T-helper 2 cell treated with Interferon-gamma antibody and Interleukin-4, amounts not matched to agents 100 ng/mL and 5 ng/mL, for 36 hours (primary cell): ENCODE measurements at places on chromosomes 2 and 18. TPM values are rescaled to one million over a fixed set of nuclear protein-coding genes. Genes with fewer than 3 reads are reported as not detected.

CSRNP3 gene
- not detected in 2 replicates for total RNA-seq

ATOH8 gene
- total RNA-seq = 0.18 and 0.20 TPM in 2 replicates

FSHR gene
- not detected in 2 replicates for total RNA-seq

SKOR2 gene
- not detected in 2 replicates for total RNA-seq

SALL3 gene
- not detected in 2 replicates for total RNA-seq

FBXO41 gene
- total RNA-seq = 15.4 and 16.2 TPM in 2 replicates

TFCP2L1 gene
- 0.02 TPM in 2 replicates for total RNA-seq

EN1 gene
- total RNA-seq = not detected in 2 replicates

TMEM163 gene
- 0.25 and 0.30 TPM in 2 replicates for total RNA-seq

MEX3C gene
- 41.3 and 45.7 TPM in 2 replicates for total RNA-seq

ZCCHC2 gene
- total RNA-seq = 43.0 and 43.4 TPM in 2 replicates

EDAR gene
- total RNA-seq = not detected in 2 replicates

SLC8A1 gene
- total RNA-seq = 1.8 and 1.9 TPM in 2 replicates

PSD4 gene
- 302 TPM in 2 replicates for total RNA-seq

CYS1 gene
- 0.70 and 0.73 TPM in 2 replicates for total RNA-seq

HOXD3 gene
- not detected in 2 replicates for total RNA-seq

DLX2 gene
- not detected in 2 replicates for total RNA-seq

SERPINB2 gene
- total RNA-seq = not detected in 2 replicates

MREG gene
- total RNA-seq = 7.1 and 9.0 TPM in 2 replicates

WDSUB1 gene
- 5.7 and 6.5 TPM in 2 replicates for total RNA-seq

NCKAP1 gene
- 1.7 and 1.9 TPM in 2 replicates for total RNA-seq

MC2R gene
- not detected in 2 replicates for total RNA-seq

RAD51AP2 gene
- not detected in 2 replicates for total RNA-seq

ACMSD gene
- total RNA-seq = not detected in 2 replicates

PRKAG3 gene
- not detected in 2 replicates for total RNA-seq

MTCL1 gene
- total RNA-seq = 0.91 and 0.93 TPM in 2 replicates

RGPD4 gene
- total RNA-seq = not detected in 2 replicates

EPB41L3 gene
- 1.6 and 1.8 TPM in 2 replicates for total RNA-seq

DYNAP gene
- not detected in 2 replicates for total RNA-seq

MAP4K4 gene
- total RNA-seq = 83.4 and 88.6 TPM in 2 replicates
